ENCODE measurements at places on chromosomes 7 and 10.

DNA sequence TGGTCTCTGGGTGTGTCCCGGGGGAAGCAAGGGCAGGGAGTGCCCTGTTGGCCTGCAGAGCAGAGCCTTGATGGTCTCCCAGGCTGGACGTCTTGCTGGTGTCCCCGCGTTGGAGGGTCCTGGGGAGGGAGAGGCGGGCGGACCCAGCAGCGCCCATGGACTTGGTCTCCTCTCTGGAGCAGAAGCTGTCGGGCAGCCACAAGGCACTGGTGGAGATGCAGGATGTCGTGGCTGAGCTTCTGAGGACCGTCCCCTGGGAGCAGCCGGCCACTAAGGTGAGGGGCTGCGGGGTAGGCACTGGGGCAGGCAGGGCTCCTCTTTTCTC is 20.9 kb downstream of the TTYH3 start:
- no peak for DNase-seq

GRCh38 chr10:123145542-123146012 is 2.4 kb upstream of the HMX2 start:
- no peak for DNase-seq

DNA sequence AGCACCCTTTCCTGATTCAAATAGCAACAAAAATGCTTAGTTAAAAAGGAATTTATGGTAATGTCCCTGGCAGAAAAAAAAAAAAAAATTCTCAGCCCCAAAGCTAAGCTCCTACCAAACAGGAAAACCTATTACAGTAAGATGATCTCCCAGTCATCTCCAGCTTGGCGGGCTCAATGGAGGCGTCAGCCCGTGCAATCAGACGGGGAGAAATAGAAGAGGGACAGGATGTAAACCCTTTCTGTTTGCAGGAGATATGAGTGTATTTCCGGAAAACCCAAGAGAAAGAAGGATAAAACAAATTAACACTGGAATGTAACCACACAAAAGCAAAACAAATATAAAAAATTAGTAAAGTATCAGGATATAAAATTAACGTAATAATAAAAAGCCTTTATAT is 242.8 kb downstream of the TCERG1L start:
- no peak for DNase-seq

DNA sequence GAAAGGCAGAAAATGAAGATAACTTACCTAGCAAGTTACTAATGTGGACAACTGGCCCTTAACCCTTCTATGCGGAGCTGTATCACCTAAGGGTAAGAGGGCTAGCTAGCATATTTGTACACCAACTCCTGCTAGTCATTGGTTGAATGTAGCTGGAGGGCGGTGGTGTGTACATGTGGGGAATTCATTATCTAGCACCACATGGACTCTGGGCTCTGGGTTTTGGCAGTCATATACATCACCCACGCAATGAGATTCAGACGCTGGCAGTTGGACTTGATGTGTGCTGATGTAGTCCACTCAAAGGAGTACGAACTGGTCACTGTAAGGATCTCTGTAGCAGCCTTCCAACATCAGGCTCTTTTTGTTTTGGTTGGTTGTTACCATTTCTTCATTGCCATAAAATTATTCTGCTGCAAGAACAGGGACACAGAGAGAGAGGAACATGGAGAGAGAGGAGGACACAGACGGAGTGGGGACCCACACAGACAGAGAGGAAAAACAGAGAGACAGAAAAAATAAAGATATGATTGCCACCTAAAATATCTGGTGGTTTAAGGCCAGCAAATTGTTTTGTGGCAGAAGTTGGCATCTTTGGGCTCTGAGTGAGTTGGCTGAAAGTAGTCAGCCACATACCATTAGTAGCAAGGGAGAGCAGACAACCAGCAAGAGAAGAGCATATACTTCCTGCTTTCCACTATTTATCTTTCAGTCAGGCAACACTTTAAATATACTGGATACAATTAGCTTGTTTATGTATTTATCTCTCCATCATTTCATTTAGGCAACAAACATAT is 76.7 kb upstream of the MTPN start:
- no peak for DNase-seq

DNA sequence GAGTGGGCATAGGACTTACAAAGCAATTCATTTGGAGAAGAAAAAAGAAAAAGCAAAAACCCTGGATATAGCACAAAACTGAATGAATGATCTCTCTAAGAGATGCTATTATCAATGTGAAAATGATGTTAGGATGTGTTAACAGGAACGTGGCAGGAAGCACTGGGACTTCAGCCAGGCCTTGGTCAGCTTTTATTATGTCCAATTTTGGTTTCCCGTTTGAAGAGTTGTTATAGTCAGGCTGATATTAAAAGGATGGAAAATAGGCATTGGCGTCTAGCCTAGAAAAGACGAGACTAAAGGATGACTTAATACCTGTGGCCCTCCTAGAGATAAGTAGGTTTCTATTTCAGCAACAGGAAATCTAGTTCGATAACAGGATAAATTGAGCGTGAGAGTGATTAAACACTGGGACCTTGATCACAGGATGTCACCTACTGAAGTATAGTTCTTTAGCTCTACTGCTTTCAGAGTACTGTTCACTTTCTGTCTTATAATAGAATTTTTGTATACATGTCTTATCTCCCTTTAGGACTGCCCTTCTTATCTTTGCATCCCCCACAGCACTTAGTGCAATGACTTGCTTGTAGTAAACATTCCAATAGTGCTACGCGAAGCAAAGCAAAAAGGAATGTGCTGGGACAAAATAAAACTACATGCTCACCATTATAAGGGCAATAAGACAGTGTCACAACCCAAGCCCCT is 99.8 kb upstream of the AGBL3 start:
- DNase-seq, result no peak

DNA sequence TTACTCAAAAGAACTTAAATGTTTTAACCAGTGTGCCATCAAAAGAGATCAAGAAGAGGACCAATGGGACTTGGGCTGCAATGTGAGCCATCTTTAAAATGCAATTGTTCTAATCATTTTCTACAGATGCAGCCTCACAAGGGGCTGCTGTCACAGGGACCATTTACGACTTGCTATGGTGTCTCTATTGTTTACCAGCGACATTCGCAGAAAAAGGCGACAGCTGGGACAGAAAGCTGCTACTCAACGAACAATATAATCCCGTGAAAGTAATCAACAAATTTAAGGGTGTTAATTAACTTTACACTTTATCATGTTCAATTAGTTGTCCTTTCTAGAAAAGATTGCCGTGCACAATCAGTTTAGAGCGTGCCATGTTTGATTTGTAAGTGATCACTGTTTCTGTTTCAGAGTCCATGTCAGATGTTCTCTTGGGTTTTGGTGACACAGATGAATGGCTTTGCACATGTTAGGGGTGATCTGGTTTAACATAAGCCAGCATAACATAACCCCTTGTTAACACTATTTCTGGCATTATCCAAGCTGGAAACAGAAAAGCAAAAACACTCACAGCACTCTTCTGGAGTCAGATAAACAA is 110.8 kb downstream of the HIBADH start:
- no peak for DNase-seq

- no peak for DNase-seq
Observed at GRCh38 chr10:63346015-63346441, 119.7 kb downstream of the JMJD1C start.

DNA sequence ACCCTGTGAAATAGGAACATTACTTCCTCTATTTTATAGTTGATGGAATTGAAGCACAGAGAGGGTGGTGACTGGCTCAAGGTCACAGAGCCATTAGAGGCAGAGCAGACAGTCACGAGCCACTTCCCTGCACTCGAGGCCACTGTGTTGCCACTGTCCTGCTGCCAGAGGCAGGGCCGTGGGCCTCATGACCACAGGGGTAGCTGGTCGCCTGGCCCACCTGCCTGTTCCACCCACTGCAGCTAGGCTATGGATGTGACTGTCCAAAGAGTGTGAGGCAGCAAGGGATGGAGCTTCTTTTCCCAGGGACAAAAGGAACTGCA is 38.2 kb downstream of the RPS24 start:
- DNase-seq, result no peak

- no peak for DNase-seq
Observed at GRCh38 chr10:4434516-4435071, 391.4 kb upstream of the AKR1E2 start.

GRCh38 chr7:113628948-113629847 is 289.6 kb downstream of the PPP1R3A start:
- DNase-seq, result no peak

GRCh38 chr7:151780631-151781030 is 96.3 kb downstream of the PRKAG2 start:
- no peak for DNase-seq

DNA sequence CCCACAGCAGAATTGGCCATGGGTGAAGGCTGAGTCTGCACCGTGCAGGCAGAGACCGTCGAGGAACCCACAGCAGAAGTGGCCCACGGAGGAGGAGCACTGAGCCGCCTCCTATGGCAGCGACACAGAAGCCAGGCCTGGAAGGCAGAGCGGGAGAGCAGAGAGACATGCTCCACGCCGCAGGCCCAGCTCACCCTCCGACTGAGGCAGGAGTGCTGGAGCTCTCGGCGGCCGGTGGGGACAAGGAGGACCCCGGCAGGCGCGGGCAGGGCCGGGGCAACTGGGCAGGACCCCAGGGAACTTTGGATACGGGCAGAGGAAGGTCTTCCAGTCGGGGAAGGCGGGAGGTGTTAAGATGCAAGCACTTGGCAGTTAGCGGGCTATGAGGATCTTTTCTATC is 420.4 kb downstream of the DNAJB6 start:
- DNase-seq, result no peak

- no peak for DNase-seq
Observed at GRCh38 chr10:103968441-103969391, 1.8 kb downstream of the SLK start.

DNA sequence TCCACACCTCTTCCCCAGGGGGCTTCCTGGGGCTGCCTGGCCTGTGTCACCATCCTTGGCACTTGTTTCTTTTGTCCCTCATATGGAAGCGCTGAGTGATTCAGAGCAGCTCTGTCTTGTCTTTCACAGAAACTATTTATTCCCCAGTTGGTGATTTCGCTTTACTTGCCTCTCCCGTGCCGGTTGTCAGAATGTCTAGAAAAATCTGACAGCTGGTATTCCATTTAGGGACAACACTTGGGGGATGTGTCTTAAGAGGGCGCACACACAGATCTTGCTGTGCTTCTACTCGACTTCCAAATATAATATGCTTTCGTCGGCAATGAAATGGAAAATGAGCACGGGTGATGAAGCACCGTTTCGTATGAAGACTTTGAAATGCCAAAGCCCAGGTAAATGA is 611.8 kb downstream of the CALN1 start:
- DNase-seq, result no peak

DNA sequence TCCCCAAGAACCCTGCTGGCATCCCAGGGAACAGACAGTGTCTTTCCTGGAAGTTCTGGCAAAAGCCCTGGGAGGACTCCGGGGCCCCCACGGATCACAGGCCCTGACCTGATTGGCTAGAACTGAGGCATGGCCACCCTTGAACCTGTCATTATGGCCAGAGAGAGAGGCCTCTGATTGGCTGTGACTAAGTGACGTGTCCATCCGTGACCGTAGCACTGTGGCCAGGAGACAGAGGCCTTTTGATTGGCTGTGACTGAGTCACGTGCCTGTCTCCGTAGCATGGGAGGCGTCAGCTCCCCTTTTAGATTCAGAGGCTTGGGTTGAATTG is 163.8 kb downstream of the RGS10 start:
- DNase-seq, result peak; percentile 70

DNA sequence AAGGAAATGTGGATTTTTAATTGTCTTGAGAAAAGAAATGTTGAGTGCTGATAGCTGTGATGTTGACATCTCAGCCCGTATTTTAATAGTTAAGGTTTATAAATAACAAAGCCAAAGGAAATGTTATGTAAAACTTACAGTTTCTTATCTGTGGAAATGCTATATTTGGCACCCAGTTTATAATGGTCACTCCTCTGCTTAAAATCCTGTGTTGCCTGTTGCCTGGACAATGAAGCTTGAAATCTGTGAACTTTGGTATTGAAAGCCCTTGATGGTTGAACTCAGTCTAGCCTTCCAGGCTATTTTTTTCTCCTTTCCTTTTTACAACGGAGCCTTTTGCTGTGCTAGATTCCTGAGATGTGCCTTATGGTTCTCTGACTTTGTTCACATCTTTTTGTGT is 46.5 kb downstream of the MCU start:
- DNase-seq, result no peak

- no peak for DNase-seq
Observed at GRCh38 chr10:125114761-125115391, 45.5 kb downstream of the CTBP2 start.

DNA sequence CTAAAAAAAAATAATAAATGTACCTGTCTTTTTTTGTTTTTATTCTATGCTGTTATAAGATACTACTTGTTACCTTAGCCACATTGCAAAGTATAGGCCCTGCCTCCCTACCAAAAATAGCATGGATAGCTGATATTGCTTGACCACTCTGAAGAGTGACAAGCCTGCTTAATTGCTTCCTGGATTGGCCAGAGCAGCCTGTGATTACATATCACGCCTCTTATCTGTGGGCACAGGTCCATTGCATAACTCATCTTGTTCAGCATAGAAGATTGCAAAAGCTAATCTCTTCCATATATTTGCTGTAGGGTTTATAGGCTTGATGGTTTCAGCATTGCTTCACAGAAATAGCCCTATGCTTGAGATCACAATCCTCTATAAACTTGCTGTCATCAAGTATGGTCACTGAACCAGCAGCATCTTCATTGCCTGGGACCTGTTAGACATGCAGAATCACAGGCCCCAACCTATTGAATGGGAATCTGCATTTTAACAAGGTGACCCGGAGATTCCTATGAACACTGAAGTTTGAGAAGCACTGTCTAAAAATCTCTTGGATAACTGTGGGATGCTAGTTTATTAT is 280.8 kb upstream of the CDC14C start:
- no peak for DNase-seq

GRCh38 chr7:16068183-16068582 is 353.2 kb downstream of the CRPPA start:
- DNase-seq, result no peak

DNA sequence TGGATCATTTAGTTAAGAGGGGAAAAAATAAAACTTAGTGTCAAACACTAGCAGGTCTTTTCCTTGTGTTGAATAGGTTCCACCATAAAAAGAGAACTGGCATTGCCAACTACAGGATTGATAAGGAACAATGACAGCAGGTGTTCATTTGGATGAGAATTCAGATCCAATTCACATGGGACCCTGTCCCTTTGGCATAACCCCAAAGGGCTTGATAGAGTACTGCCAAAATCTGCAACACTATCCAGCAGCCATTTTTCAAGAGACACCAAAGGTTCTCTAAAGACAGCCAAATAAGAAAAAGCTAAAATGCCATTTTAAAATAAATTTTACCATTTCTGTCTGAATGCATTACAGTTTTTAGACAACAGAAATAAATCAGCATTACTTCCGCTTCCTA is 422.3 kb downstream of the DGKB start:
- DNase-seq, result no peak

- no peak for DNase-seq
Observed at GRCh38 chr7:20064974-20065862, 152.0 kb downstream of the MACC1 start.

DNA sequence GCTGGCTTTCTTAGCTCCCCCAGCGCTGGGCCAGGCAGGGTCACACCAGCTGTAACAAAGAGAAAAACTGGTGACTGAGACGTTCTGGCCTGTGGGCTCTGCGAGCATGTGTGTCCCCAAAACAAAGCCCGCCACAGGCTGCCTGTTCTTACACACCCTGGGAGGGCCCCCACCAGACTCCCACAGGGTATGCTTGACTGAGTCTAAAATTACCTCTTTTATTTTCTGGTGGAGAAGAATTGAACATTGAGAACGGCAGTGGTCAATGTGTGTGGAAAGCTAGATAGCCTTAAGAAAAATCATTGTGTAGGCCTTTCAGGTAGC is 808 bp downstream of the C10orf71 start:
- DNase-seq, result no peak

GRCh38 chr7:51187941-51188340 is 128.7 kb downstream of the COBL start:
- peak; percentile 76 for DNase-seq
